ENCODE measurements at places on chromosomes 1 and 21.

DNA sequence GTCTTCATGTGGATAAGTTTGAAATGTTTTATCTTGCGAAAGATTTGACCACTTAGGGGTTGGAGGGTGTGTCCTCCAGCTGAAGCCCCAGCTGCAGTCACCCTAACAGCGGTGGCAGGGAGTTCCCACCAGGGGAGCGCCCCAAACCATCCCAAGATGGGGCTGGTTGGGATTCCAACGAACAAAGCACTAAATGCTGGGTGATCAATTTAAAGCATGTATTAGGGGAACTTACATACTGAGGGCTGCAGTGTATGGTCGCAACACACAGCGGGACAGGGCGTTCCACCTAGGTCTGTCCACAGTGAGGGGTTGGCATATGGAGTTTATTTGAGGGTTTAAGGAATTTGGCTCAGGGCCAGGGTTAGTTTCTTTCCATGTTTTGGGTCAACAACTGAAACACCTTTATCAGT lies 26.3 kb downstream of the SLC37A1 start:
- DNase-seq: no peak

DNA sequence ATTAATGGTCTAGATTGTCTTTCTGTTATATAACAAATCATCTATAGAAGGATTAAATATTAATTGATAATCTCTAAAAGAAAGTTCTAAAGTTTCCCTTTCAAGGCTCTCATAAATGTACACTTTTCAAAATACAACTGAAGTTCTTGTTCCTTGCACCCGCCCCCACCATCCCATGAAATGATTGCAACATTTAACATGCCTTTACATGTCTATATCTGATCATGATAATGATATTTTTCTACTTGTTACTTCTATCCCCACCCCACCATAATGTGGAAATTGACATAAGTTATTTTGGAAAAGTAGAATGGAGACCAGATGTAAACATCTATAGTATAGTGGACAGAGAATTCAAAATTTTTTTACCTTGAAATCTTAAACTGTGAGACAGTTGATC lies 186.6 kb downstream of the NTNG1 start:
- DNase-seq: no peak

- no peak for DNase-seq
Observed at GRCh38 chr1:79899914-79900313, 893.4 kb upstream of the ADGRL4 start.

GRCh38 chr1:204726478-204726877 lies 40.9 kb upstream of the LRRN2 start:
- DNase-seq: no peak

DNA sequence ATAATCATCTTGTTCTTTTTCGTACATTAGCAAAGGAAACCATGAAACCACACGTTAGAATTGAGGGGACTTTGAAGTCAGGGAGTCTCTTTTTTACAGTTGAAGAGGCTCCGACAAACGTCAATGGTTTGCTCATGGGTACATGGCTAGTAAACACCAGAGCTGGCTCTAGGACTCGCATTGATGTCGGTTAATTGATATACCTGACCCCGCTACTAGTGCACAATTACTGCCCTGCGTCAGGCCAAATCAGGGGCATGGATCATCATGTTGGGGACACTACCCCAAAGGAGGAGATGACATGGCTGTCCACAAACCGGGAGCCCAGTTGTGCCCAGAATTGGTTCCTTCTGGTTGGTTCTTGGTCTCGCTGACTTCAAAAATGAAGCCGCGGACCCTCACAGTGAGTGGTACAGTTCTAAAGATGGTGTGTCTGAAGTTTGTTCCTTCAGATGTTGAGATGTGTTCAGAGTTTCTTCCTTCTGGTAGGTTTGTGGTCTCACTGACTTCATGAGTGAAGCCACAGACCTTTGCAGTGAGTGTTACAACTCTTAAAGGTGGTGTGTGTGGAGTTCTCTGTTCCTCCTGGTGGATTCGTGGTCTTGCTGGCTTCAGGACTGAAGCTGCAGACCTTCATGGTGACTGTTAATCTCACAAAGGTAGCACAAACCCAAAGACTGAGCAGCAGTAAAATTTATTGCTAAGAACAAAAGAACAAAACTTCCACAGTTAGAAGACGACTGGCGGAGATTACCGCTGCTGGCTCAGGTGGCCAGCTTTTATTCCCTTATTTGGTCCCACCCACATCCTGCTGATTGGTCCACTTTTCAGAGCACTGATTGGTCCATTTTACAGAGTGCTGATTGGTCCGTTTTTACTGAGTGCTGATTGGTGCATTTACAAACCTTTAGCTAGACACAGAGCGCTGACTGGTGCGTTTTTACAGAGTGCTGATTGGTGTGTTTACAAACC lies 126.9 kb upstream of the ERRFI1 start:
- DNase-seq: no peak

DNA sequence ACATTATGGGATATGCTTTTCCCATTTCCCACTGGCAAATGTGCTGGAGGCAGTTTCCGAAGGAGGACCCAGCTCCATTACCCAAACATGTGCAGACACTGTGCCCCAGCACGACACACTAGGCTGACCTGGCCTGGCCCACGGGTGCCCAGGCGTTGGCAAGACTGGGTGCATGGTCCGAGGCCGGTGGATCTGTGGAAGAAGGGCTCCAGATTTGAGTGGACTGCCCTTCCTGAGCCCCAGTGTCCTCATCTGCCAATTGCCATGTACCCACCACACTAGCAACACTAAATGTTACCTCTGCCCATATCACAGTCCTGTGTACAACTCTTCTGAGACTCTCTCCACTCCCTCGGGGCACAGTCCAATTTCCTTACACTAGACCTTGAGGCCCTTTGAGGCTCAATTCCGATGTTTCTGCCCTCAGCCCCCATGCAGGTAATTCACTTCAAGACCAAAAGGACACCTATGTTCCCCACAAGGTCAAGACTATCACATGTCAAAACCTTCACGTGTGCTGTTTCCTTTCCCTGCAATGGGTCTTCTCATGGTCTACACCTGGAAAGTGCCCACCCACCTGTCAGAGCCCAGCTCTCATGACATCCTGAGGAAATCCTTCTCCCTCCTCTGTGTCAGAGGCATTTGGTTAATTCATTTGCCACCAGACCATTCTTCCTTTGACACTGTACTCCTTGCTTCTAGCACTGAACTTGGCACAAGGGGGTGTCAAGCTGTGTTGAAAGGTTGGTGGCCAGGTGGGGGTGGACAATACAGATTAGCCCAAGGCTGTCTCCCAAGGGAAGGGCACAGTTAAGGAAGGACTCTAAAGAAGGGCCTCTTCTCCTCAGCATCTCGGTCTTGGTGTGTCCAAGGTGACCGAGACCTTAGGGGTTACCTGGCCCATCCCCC lies 124.9 kb downstream of the DMRTB1 start:
- DNase-seq: no peak

- DNase-seq: no peak
Observed at GRCh38 chr1:95752515-95753381, 518.7 kb downstream of the RWDD3 start.

DNA sequence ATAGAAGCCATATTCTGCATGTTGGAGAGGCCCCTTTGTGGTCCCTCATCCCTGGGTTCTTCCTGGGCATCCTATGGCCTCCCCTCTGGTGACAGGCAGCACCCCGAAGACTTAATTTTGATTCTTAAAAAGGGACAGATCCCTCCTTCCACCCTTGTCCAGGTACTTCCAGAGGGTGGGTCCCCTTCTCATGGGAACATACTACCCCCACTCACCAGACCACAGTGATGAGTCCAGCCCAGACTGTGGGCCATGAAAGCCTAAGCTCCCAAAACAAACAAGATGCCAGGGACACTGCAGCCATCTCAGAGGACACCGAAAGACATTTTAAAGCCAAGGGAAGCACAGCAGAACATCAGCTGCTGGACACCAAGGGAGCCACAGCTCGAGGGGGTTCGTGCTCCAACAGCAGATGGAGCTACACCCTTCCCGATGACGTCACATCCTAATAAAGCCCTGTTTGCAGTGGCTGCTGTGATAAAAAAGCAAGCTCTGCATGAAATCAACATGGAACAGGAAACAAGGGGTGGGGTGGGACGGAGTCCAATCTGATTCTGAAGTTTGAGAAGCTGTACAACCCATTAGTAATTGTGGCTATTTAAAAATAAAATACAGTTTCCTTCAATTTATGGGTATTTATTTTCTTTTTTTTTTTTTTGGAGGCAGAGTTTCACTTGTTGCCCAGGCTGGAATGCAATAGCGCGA lies 32.4 kb downstream of the GNB1 start:
- DNase-seq: no peak

DNA sequence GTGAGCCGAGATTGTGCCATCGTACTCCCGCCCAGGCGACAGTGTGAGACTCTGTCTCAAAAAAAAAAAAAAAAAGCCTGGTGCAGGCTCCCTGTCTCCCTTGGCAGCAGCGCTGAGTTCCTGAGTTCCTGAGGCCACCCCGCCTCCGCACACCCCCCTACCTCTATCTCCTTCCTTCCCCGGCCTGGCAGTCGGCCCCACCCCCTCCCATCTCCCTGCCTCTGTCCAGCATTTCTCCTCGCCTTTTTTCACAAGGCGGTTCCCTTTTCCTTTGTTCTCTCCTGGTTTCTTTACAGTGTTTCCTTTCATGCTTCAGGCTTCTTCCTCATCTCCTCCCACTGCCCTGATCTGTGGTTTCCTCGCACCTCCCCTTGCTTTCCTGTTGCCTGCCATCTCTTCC lies 2.7 kb downstream of the RORC start:
- DNase-seq: no peak

DNA sequence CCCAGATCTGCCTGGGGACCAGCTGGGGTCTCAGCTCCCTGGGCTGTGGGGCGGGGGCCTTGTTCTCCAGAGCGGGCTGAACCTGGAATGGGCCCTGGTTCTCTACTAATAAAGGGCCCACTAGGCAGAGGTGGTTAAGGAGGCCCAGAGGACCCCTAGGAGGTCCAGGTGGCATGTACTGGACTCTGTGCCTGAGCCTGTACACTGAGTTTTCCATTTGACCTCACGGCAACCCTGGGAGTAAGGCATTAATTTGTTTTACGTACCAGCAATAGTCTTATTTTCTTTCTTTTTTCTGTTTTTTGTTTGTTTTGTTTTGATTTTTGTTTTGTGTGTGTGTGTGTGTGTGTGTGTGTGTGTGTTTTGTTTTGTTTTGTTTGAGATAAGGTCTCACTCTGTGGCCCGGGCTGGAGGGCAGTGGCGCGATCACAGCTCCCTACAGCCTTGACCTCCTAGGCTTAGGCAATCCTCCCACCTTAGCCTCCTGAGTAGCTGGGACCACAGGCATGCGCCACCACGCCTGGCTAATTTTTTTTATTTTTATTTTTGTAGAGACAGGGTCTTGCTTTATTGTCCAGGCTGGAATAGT lies 19.6 kb upstream of the FAM131C start:
- DNase-seq: no peak

DNA sequence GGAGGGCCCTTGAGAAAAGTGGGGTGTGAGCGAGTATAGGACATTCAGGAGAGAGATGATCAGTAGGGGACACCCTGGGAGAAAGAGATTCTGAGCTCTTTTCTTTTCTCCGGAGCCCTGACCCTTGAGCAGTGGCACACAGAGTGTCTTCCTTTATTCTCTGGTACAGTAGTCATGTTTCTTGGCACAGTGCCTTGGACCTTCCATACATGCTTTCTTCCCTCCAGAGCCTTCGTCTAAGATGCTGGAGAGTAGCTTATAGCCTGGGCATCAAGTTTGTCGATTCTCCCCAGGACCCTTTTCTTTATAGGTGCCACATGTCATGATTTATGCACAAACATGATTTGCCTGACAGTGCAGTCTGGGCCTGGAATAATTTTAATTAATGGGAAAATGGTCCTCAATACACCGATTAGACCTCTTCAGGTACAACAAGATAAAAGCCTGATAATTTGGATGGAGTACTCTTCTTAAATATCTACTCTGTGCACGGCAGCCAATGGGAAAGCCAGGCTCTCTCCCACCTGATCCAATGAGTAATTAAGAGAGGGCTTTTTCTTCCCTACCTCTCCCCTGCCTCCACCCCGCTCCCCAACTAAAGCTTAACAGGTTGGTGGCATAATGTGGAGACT lies at the start of gene TBX19:
TBX19 (plus strand) TSS at position 582 of the 632 bp plus-strand sequence. CDS start 214 bp downstream, outside the sequence.
- no peak for DNase-seq

DNA sequence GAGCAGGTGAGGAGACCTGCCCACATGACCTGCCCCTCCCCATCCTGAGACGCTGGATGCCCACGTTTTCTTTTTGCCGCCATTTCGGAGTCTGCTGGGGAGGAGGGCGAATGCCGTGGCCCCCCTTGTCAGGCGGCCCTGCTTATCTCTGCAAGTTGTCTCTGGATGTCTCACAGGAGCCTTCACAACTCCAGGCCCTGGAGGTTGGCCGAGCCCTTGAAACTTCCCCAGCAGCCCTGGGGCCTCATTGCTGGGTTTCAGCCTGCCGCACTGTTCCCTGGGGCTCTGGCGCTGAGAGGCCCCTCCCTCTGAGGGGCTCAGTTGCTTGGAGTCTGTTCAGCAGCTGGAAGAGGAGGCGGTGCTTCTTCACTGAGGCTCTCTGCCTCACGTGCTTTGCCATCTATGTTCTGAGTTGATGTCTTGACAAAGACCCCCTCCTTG lies 29.8 kb upstream of the ZBTB21 start:
- no peak for DNase-seq

GRCh38 chr1:225425201-225425786 lies 2.5 kb downstream of the LBR start:
- DNase-seq: no peak

DNA sequence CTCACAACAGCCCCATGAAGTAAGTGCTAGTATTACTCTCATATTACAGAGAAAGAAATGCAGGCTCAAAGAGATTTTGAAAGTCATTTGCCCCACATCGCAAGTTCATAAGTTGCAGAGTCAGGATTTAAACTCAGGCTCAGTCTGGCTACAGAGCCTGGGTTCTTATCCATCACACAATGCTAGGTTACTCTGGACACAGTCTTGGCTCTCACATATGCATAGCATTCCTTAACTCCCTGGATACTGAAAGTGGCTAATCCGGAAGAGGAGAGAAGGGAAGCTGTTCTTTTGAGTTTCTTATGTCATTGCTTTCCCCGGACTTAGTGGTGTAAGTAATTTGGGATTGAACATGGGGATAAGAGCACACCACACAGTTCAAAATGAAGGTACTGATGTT lies 357.4 kb upstream of the PLXNA2 start:
- no peak for DNase-seq

DNA sequence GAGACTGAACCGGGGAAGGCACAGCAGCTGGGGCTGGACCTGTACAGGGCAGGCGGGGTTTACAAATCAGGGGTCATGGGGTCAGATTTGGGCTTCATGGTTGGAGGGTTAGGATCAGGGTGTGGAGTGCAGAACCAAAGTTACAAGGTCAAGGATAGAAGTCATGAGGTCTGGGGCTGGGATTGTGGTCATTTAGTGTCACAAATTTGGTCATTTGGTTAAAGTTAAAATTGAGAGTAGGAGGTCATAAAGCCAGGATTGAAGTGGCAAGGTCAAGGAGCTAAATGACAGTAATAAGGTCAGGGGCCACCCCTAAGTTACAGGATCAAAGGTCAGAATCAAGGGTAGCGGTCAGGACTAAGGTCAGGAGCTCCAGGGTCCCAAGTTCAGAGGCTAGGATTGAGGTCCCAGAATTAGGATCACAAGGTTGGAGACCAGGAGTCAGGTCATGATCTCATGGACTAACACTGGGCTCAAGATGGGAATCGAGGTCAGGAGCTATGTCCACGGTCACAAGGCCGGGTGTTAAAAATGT lies 20.4 kb downstream of the SERINC2 start:
- DNase-seq: no peak
